ENCODE measurements at places on chromosomes 11 and 22.

DNA sequence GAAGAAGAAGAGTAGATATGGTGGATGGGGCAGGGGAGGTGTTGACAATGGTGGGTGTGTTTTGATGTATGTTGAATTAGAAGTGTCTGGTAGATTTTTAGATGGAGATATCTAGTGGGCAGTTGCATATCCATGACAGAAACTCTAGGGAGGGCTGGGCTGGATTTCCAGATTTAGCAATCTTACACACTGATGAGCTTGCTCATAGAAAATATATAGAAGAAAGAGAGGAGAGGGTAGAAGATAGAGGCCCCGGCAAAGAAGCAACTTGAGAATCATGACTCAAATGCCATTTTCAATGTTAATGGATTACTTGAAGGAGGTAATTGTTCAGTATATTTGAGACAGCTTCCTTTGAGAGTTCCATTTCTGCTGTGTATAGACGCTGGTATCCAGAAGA is 8.2 kb downstream of the REXO2 start:
- no peak overlapping the region for H3K4me3 ChIP-seq
- no peak overlapping the region for H3K27ac ChIP-seq
- H3K4me1 ChIP-seq = peaks cover 1% of the 10 kb centered on the region
- H3K27me3 ChIP-seq = no peaks in the 10 kb centered on the region

DNA sequence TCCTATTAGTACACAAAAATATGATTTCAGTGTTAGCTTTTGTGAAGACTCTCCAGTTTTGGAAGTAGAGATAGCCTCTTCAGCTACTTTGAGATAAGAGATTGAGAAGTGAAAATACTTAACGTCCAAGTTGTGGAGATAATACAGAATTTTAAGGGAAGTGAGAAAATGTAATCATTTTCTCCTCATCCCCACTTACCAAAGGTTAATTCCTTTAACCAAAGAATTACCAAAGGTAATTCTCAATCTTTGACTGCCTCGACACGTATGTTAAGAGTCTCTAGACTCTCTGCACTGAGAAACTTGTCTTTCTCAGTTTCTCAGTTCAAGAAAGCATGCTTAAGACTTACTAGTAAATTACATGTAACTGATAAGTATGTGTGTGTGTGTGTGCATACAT is 15.3 kb downstream of the C11orf54 start:
- no peak overlapping the region for H3K27ac ChIP-seq
- no peaks in the 10 kb centered on the region for H3K36me3 ChIP-seq
- no peak overlapping the region for H3K4me3 ChIP-seq
- H3K27me3 ChIP-seq = no peaks in the 10 kb centered on the region
- no peak for DNase-seq

- no peak overlapping the region for H3K27ac ChIP-seq
- no peaks in the 10 kb centered on the region for H3K27me3 ChIP-seq
Observed at GRCh38 chr11:117128289-117128688, 15.8 kb upstream of the PAFAH1B2 start.

GRCh38 chr11:71485466-71485865 is 32.5 kb downstream of the NADSYN1 start:
- no peak overlapping the region for H3K4me3 ChIP-seq
- DNase-seq = peak; percentile 6
- H3K4me1 ChIP-seq = peaks cover 13% of the 10 kb centered on the region
- no peaks in the 10 kb centered on the region for H3K36me3 ChIP-seq

- H3K4me1 ChIP-seq = peaks cover 2% of the 10 kb centered on the region
- H3K36me3 ChIP-seq = no peaks in the 10 kb centered on the region
- no peak for DNase-seq
- H3K27ac ChIP-seq = no peak overlapping the region
Observed at GRCh38 chr11:27385245-27385644, 22.2 kb upstream of the CCDC34 start.
